Esophagus muscularis mucosa (tissue), 4 donors: ENCODE measurements at places on chromosomes 16 and 17. TPM values are rescaled to one million over a fixed set of nuclear protein-coding genes. Genes with fewer than 3 reads are reported as not detected.
A peak's percentile ranks its signal among the peaks of the same experiment; 100 is the strongest.

GRCh38 chr17:31803494-31804213, 55.4 kb downstream of the COPRS start:
- DNase-seq = no peak

- no peak for DNase-seq
Observed at GRCh38 chr16:88498576-88499208, 45.6 kb downstream of the ZFPM1 start.

- no peak for DNase-seq
Observed at GRCh38 chr17:76120658-76121008, 17.0 kb upstream of the EXOC7 start.

The EFCAB5 gene
- total RNA-seq = 0.78 TPM

- DNase-seq = peak; percentile 55
Observed at GRCh38 chr16:82242201-82242600, 72.2 kb upstream of the MPHOSPH6 start.

- DNase-seq = peak; percentile 62
Observed at GRCh38 chr17:8922928-8923327, 42.6 kb downstream of the PIK3R5 start.

The IL34 gene
- 4.7 TPM for total RNA-seq

- DNase-seq = peak; percentile 90
Observed at GRCh38 chr17:50863221-50863843, 2.8 kb downstream of the TOB1 start.

The RTN4RL1 gene
- total RNA-seq = 0.86 TPM
